ENCODE measurements at places on chromosomes 16 and 17. TPM values are rescaled to one million over a fixed set of nuclear protein-coding genes. Genes with fewer than 3 reads are reported as not detected.

The MYH1 gene
- not detected for total RNA-seq

The MYOCD gene
- total RNA-seq: 13.7 TPM

The KRTAP1-5 gene
- not detected for total RNA-seq

The OVCA2 gene
- 33.2 TPM for total RNA-seq
